ENCODE measurements at places on chromosomes 6 and 20.

GRCh38 chr6:89190741-89191140, 26.4 kb downstream of the GABRR1 start:
- no peak for DNase-seq

GRCh38 chr20:64216036-64216435, 39.5 kb upstream of the PCMTD2 start:
- DNase-seq: no peak

DNA sequence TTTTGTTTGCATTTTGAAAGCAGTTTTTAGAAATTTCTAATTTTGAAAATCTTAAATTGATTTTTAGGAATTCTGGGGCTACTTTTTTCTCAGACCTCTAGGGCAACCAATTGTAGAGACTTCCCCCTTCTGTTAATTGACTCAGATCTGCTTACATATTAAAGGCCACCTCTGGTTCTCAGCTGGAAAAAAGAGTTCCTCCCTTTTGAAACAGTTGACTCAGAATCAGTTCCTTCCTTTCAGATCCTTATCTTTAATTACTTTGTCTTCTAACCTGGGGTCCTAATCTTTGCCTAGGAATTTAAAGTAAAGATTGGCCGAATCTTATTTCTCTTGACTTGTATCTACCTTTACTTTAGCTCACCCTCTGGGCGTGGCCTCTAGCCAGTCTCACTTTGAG, 146.8 kb downstream of the LAMA2 start:
- DNase-seq: no peak

- DNase-seq: no peak
Measured at GRCh38 chr6:107443608-107444267, 15.6 kb downstream of the PDSS2 start.
